ENCODE measurements at places on chromosomes 12 and 14.

GRCh38 chr12:75139196-75139595 is 70.4 kb downstream of the KCNC2 start:
- no peak for DNase-seq

- DNase-seq: no peak
Observed at GRCh38 chr12:2495417-2496112, 299.2 kb upstream of the FKBP4 start.

DNA sequence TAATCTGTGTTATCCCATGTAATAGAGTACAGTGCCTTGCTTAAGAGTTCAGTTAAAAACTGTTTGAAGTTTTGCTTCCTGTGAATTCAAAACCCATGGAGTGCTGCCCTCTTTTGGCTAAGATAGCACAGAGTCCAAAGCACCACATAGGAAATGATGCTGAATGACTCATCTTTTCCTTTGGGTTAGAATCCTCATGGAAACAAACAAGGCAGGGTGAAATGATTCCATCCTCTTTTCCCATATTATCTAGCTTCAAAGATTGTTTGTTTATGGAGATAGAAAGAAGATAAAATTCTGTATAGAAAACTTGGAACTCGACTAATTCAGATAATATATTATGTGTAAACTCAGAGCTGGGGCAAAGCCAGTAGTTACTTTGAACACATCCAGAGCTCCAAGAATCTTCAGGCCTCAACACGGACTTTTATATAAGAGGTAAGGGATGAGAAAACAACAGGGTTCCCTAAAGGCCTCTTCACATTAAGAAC is 87.4 kb downstream of the OTOGL start:
- DNase-seq: peak; percentile 49

GRCh38 chr12:21615431-21615830 is 10.8 kb upstream of the GYS2 start:
- peak; percentile 81 for DNase-seq

GRCh38 chr14:94611179-94611578 is 1.0 kb upstream of the SERPINA3 start:
- DNase-seq: no peak

- DNase-seq: no peak
Observed at GRCh38 chr12:6218347-6218925, 18.2 kb downstream of the CD9 start.

- no peak for DNase-seq
Observed at GRCh38 chr12:50217202-50217601, 50.0 kb upstream of the CERS5 start.

DNA sequence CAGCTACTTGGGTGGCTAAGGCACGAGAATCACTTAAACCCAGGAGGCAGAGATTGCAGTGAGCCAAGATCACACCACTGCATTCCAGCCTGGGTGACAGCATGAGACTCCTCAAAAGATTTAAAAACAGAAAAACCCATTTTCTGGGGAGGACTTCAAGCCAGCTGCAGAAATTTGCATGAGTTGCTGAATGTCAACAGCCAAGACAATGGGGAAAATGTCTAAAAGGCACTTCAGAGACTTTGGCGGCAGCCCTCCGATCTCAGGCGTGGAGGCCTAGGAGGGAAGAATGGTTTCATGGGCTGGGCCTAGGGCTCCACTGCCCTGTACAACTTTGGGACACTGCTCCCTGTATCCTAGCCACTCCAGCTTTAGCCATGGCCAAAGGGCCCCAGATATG is 177.8 kb upstream of the C14orf180 start:
- DNase-seq: no peak

DNA sequence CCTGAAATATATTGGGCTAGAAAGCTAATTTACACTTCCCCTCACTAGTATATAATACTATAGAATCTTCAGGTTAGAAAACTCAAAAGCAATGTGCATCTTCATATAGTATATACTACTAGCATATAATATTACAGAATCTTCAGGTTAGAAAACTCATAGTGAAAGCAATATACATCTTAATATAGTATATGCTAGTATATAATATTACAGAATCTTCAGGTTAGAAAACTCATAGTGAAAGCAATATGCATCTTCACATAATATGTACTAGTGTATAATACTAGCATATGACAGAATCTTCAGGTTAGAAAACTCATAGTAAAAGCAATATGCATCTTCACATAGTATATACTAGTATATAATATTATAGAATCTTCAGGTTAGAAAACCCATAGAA is 329.6 kb downstream of the ZFP36L1 start:
- DNase-seq: no peak

GRCh38 chr14:20732979-20733635 is 12.6 kb upstream of the EDDM3A start:
- no peak for DNase-seq

DNA sequence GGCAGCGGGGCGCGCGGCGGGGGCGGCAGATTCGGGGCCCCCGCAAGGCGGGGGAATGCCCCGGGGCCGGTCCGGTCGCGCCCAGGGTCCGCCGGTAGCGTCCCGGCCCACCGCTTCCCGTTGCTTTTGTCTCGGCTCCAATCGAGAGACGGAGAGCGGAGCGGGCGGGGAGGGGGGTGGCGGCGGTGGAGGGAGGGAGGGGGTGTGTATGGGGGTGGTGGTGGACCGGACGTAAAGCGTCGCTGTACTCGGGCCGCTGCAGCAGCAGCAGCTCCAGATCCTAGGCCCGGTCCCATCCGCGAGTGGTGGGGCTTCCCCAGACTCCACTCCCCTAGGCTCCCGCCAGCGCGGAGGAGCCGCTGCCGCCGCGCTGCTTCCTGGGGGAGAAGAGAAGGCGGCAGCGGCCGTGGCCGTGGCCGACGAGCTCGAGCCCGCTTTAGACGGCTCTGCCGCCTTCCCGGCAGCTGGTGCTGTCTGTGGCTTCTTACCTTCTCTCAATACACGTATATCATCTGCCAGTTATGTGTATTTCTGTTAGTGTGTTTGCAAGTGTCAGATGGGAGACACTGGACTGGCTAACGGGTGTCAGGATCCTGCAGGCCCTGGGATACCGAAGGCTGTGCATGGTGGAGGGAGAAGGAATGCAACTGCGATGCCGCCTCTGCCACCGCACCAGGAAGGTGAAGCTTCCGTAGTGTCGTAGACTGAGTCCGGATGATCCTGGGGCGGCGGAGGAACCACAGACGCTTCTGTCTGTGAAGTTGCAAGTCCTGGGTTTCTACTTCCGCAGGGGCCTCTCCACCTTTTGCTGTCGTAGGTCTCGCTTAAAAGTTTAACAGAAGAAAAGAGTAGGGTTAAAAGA is 508 bp downstream of the CNOT2 start:
- peak; percentile 63 for DNase-seq

DNA sequence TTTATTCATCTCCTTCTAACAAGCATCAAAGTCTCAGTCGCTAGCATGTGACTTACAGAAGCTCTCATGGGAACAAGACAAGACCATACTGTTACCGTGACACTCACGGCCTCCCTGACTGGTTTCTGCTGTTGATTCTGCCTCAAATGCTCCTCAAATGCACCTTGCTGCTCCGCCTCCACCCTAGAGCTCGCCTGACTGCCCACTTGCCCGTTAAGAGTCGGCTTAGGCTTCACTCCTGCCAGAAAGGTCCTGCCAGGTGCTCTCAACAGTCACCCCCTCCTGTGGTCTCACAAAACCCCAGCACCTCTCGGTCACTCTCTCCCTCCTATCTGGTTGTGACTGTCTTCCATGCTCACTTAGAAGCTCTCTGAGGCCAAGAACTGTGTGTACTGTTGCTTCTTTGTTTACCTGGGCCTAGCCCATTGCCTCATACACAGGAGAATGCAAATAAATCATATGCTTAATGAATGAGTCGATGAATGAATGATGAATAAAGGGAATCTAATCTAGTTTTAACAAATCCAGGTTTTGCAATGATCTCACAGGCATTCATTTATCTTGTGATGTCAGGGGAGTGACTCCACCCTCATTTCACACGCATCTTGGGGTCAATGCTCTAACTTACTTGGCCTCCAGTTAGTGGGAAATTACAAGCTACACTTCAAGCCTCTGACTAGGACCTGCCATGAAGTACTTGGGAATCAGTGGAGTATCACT is 41.3 kb downstream of the SSH1 start:
- no peak for DNase-seq

DNA sequence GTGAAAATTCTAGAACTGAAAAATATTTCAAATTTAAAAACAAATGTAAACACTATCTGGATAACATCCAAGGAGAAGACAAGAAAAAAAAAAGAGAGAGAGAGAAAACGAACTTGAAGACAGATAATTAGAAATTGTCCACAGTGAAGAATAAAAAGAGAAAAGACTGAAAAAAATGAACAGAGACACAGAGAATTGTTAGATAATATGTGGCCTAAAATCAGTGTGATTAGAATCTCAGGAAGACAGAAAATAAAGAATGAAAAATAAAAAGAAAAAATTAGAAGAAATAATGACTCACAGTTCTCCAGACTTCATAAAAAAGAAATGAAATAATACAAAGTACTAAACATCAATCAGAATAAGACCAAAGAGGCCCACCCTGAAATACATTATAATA is 1209.3 kb downstream of the FSCB start:
- DNase-seq: no peak

- DNase-seq: no peak
Observed at GRCh38 chr14:23582906-23583760, 4.5 kb upstream of the JPH4 start.

GRCh38 chr14:74492776-74493342 is at the start of gene NPC2:
NPC2 (minus strand) TSS chr14:74493305; CDS start chr14:74493274, 31 bp downstream.
- DNase-seq: no peak
